ENCODE measurements at places on chromosomes 5 and 9. TPM values are rescaled to one million over a fixed set of nuclear protein-coding genes. Genes with fewer than 3 reads are reported as not detected.

Gene SLC6A18
- total RNA-seq = not detected

Gene SHISAL2B
- total RNA-seq = not detected

Gene BHMT
- total RNA-seq = not detected

Gene ALDH1A1
- total RNA-seq = 0.31 TPM

Gene CAMK4
- total RNA-seq = 141 TPM

Gene ANXA2R
- 2.5 TPM for total RNA-seq

Gene SPARC
- 75.1 TPM for total RNA-seq

Gene ORM2
- not detected for total RNA-seq

Gene FOXD4L6
- 1.3 TPM for total RNA-seq

Gene TLX3
- total RNA-seq = not detected

Gene CRHBP
- 2.8 TPM for total RNA-seq

Gene RANBP3L
- total RNA-seq = 3.8 TPM

Gene FAXDC2
- total RNA-seq = 14.7 TPM

Gene MEIKIN
- not detected for total RNA-seq

Gene PCDHGA7
- total RNA-seq = 23.8 TPM

Gene MCC
- total RNA-seq = 11.0 TPM

Gene C7
- 0.94 TPM for total RNA-seq

Gene AQP3
- not detected for total RNA-seq

Gene OR2S2
- total RNA-seq = not detected

Gene LRRC26
- 0.31 TPM for total RNA-seq

Gene CD274
- total RNA-seq = 0.31 TPM

Gene LCN15
- not detected for total RNA-seq

Gene INSL6
- total RNA-seq = not detected

Gene ACOT12
- 5.0 TPM for total RNA-seq

Gene TTC33
- total RNA-seq = 57.9 TPM

Gene TUSC1
- 10.0 TPM for total RNA-seq

Gene SMIM33
- total RNA-seq = not detected

Gene CYSTM1
- 5.3 TPM for total RNA-seq

Gene STC2
- 1.9 TPM for total RNA-seq

Gene LCN12
- total RNA-seq = 0.94 TPM

Gene OR13D1
- total RNA-seq = not detected

Gene ACO1
- total RNA-seq = 16.9 TPM

All from parietal lobe (tissue), 2 donors.